ENCODE measurements at places on chromosomes 4 and X. TPM values are rescaled to one million over a fixed set of nuclear protein-coding genes. Genes with fewer than 3 reads are reported as not detected.

GRCh38 chrX:19555236-19555635, 39.9 kb upstream of the MAP3K15 start:
- no peak for DNase-seq

The COX7B2 gene
- total RNA-seq: not detected

The PCDH19 gene
- 4.3 TPM for total RNA-seq

- no peak for DNase-seq
Measured at GRCh38 chr4:88743696-88744095, 46.1 kb upstream of the NAP1L5 start.

The CABS1 gene
- not detected for total RNA-seq
